ENCODE measurements at places on chromosomes 11 and 22.

DNA sequence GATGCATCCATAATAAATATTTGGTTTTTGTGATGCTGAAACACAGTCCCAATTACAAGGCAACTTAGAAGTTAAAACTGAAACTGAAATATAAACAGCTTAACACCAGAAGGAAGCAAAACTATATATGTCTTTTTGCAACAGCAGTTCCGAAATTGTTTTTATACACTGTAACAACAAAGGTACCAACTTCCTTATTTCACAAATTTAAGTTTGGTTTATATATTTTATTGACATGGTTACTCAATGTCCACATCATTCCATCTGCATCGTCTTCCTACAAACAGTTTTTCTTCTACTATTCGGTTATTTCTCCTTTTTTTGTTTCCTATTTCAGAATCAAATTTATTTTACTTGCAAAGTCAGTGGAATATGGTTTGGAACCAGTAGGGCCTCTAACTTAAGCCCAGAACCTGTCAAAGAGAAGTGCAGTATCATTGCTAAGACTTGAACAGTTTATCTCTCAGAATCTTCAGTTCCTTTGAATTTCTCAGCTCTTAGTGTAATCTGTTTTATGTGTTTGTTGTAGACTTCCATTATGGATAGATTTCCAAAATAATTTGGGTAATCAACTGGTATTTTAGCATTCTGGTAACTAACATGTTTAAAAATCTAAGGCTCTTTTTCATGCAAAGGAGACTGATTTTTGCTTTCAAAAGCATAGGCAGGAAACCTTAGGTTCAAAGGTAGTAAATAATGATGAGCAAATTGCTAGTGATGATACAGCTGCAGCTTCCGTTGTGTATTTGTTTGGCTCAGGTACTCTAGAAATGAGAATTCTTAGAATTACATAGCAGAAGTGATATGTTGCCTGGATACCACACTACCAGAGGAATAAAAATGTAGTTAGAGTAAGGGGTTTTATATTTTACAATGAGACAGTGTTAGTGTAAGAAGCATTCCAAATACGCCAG is 8.2 kb upstream of the HSPA8 start:
- no peak for DNase-seq

DNA sequence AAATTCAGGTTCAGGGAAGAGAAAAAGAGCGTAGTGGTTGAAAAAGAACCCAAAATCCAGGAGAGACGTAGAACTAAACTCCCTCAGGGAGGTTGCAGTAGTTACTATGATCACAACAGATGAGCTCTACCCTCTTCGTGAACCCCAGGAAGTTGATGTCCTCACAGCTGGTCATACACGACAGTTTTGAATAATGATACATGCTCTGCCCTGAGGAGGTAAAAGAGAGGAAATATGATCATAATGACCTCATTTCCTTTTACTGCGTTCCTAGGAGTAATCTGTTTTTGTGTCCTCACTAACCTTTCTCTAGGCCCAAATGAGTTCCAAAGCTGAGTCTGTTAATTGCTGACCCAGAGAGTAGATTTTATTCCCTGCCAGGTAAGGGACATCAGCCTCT is 1.3 kb downstream of the PATE2 start:
- DNase-seq = no peak

- DNase-seq = no peak
Observed at GRCh38 chr11:76554767-76555166, 109.9 kb downstream of the EMSY start.

DNA sequence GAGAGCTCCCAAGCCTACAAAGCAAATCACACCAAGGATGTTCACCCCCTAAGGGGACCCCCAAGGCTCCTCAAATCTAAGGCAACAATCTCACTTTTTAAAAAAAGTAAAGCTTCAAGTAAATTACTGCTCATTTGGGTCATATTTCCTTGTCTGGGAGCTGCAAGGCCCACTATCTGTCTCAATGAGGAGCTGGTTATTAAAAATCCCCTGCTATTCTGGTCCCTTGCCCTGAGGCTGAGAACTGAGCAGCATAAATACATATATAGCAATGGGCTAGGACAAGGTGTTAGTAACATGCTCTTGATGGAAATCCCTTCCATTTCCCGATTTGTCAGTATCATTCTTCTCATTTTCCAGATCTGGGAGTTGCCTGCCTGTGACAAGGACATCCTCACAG is 119.2 kb downstream of the ETS1 start:
- no peak for DNase-seq

DNA sequence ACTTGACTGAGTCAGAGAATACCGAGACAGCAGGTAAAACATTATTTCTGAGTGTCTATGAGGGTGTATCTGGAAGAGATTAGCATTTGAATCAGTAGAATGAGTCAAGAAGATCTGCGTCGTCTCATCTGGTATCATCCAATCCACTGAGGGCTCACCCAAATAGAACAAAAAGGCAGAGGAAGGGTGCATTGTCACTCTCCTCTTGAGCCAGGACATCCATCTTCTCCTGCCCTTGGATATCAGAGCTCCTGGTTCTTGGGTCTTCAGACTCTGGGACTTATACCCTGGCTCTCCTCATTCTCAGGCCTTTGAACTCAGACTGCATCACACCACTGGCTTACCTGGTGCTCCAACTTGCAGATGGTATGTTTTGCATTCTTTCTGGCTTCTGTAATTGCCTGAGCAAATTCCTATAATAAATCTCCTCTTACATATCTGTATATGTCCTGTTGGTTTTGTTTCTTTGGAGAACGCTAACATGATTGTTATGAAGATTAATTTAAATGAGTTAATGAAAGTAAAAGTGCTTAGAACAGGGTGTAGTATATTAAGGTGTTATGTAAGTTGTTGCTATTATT is 49.3 kb downstream of the ME3 start:
- DNase-seq = no peak

DNA sequence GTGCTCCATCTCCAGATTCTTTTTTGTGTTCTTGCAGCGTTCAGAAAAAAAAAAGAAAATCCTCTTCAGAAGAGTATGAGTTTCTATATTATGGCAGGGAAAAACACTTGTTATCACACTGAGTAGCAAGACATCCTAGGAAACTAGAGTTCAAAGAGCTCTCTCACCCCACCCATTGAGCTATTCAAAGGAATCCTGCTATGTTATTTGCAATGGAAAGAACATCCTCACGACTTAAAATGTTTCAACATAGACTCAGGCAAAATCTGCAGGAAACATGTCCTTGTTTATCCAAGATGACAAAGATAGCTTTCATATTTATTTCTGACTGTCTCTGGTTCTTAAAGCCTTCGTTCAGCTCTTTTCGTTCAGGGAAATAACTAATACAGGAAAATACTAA is 331.6 kb upstream of the ANO5 start:
- DNase-seq = no peak

GRCh38 chr22:40491990-40492631 is 121.7 kb downstream of the SGSM3 start:
- DNase-seq = no peak

DNA sequence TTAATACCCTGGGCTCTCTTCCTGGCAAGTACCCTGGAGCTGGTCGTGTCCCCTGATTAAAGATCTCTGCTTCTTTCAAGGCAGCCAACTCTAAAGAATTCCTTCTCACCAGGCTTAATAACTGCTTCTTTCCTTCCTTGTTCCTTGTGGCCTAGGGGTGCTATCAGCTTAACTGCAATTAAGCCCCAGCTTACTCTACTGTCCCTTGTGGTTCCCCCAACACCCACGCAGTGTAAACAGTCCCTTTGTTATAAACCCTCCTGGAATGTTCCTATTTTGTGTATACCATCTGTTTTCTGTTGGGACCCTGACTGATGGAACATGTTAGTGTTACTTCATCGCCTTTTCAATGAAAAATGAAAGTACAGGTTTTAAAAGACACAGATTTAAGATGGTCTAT is 126.4 kb upstream of the KIRREL3 start:
- no peak for DNase-seq

GRCh38 chr11:34235591-34236071 is 122.2 kb downstream of the ABTB2 start:
- DNase-seq = no peak

GRCh38 chr11:66048547-66049323 is at the start of gene GAL3ST3:
GAL3ST3 (minus strand) TSS chr11:66049161; CDS start chr11:66045415, 3,746 bp downstream.
- no peak for DNase-seq

- no peak for DNase-seq
Observed at GRCh38 chr22:38700270-38700788, 414 bp downstream of the JOSD1 start.

DNA sequence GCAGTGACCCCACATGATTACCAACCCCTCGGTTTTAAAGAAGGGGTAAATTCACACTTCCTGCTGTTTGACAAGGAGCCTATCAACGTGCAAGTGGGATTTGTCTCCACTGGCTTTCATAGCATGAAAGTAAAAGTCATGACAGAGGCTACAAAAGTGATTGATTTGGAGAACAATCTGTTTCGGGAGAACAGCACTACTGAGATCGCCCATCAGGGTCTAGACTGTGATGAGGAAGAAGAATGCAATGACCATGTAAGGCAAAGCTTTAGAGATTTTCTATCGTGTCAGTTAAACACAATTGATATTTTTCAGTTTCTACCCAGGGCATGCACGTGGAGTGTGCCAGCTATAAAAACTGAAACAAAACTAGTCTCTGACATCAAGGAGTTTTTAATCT is 41.7 kb downstream of the HORMAD2 start:
- DNase-seq = no peak

- no peak for DNase-seq
Observed at GRCh38 chr11:69635195-69635594, 5.8 kb upstream of the CCND1 start.

DNA sequence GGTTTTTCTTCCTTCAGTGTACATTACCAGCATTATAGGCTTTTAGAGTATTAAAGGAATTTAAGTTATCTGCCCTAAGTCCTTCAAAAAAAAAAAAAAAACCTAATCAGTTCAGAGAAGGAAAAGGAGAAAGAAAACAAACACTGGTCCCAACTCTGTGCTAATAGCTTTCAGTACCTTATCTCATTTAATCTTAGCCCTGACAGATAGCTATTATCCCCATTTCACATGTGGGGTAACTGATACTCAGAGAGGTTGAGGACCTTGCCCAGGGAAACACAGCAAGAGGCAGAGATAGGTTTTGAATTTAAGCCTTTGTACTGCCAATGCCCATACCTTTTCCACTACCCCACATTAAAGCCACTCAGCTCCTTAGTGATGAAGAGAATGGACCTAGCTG is 43.4 kb downstream of the FAT3 start:
- DNase-seq = no peak
